ENCODE measurements at places on chromosomes 5 and 9.

GRCh38 chr5:158096835-158097234 lies 237.9 kb upstream of the CLINT1 start:
- no peak for DNase-seq

DNA sequence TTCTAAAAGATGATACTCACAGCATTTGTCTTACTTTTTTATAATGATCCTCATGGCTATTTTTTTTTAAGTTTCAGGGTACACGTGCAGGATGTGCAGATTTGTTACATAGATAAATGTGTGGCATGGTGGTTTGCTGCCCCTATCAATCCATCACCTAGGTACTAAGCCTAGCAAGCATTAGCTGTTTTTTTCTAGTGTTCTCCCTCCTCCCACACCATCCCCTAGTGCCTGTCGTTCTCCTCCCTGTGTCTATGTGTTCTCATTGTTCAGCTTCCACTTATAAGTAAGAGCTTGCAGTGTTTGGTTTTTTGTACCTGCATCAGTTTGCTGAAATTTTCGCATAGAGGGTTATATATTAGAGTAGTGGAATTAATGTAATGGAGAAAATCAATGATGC lies 189.1 kb upstream of the CDH12 start:
- DNase-seq: no peak

DNA sequence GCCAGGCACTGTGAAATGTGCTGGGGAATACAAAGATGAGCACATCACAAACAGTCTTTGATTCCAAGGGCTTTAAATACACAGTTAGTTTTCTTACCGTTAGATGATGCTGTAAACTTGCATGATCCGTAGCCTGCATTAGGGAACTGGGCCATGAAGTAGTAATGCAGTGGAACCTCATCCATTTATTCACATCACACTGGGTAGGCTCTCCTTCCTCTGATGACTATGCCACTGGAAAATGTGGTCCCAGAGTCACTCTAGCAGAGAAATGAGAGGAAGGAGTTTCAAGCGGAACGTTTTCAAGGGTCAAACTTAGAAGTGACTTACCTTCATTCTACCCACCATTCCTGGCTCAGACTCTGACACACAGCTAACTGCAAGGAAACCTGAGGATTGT lies 26.4 kb downstream of the ZFAND5 start:
- DNase-seq: no peak

- DNase-seq: no peak
These were observed 199.8 kb downstream of the LRRC70 start for GRCh38 chr5:62778316-62779009.

GRCh38 chr5:164013077-164013670 lies 507.8 kb downstream of the MAT2B start:
- DNase-seq: peak; percentile 2

DNA sequence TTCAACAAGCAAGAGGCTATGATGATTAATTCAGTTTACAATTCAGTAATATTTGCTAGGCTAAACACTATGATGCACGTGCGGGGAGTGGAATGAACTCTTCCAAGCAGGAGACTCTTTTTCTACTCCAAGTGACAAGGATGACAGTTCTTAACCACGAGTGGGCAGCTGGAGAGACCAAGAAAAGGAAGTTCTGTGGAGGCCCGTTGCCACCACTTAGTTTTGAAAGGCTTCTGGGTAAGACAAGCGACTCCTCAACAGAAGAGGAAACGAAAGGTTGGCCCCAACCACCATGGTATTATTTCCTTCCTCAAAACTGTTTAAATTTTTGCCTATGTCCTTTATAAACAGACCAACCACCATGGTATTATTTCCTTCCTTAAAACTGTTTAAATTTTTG lies 2.8 kb downstream of the DCAF12 start:
- peak; percentile 11 for DNase-seq

GRCh38 chr5:39464088-39464487 lies 39.3 kb upstream of the DAB2 start:
- no peak for DNase-seq

GRCh38 chr5:15013654-15014463 lies 142.3 kb upstream of the ANKH start:
- DNase-seq: no peak

GRCh38 chr5:114054594-114054993 lies 307.3 kb upstream of the KCNN2 start:
- no peak for DNase-seq

GRCh38 chr9:69190863-69191181 lies 16.7 kb downstream of the TJP2 start:
- no peak for DNase-seq

- DNase-seq: no peak
These were observed 35.2 kb upstream of the NFIB start for GRCh38 chr9:14349146-14349446.

DNA sequence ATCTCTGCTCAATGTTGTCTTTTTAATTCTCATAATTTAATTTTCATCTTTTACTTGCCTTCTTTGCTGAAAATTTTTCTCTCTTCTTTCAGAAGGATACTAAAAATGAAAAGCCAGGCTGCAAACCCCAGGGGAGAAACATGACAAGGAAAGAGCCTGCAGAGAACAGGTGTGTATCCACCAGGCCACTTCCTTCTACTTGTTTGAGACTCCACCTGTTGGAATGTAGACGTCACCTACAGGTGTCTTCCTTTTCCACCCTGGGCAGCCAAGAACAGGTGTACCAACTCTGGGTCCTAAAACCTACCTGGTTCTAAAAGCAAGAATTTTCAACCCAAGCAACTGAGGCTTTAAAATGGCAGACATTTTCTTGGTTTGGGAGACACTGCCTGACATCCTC lies 166.8 kb downstream of the ATP10B start:
- DNase-seq: no peak

GRCh38 chr5:122314036-122314435 lies 2.0 kb downstream of the SNCAIP start:
- no peak for DNase-seq

DNA sequence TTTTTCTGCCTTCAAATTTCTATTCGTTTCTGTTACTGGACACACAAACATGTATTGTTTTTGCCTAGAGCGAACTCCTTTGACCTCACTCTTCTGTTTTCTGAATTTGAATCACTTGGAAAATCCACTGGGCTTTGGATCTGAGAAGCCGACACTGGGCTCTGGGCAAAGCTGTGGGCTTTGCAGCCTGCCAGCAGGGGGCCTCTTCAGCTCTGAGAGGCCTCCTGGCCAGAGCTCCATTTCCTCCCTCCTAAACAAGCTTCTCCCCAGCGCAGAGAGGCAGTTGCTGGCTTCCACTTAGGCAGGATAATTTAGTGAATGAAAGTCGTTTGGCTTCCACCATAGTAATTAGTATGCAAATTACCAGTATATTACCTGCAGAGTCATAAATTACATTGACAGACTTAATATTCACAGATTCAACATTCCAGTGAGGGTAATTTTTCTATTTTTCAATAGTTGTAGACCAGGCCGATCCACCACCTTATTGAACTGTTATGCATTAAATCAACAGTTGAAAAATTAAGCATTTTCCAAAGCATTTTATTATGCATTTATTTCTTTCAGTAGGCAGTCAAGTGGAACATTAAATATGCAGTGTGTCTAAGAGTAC lies 104.0 kb upstream of the ZNF366 start:
- DNase-seq: peak; percentile 35

- DNase-seq: no peak
These were observed 38.8 kb downstream of the FOXI1 start for GRCh38 chr5:170144286-170145023.

DNA sequence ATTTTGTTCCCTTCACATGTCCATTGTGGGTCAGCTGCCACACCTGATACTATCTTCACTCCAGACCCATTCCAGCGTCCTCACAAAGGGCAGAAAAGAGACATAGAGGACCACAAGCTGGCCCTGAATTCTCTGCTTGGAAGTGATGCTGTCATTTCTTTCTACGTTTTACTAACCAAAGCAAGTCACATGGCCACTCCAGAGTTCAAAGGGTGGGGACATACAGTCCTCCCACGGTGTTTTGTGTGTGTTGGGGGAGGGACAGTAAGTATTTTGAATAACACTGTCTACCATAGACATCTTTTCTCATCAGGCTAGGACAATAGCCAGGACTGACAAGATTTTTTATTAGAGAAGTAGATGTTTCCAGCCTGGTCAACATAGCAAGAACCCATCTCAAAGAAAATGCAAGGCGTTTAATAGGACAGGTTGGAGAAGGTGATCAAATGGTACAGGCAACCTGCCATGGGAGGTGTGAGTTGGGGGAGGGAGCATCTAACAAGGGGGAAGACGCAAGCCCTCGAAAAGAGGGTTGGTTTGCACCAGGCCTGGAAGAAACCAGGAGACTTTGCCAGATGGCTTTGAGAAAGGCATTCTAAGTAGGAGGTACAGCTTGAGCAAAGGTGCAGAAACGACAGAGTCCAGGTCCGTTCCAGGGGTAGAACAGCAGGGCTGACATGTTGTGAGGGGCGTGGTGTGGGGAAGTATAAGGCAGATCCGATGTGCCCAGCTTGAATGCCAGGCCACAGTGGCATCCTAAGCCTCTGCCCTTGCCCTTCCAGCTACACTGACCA lies 11.3 kb upstream of the GLIPR2 start:
- no peak for DNase-seq

DNA sequence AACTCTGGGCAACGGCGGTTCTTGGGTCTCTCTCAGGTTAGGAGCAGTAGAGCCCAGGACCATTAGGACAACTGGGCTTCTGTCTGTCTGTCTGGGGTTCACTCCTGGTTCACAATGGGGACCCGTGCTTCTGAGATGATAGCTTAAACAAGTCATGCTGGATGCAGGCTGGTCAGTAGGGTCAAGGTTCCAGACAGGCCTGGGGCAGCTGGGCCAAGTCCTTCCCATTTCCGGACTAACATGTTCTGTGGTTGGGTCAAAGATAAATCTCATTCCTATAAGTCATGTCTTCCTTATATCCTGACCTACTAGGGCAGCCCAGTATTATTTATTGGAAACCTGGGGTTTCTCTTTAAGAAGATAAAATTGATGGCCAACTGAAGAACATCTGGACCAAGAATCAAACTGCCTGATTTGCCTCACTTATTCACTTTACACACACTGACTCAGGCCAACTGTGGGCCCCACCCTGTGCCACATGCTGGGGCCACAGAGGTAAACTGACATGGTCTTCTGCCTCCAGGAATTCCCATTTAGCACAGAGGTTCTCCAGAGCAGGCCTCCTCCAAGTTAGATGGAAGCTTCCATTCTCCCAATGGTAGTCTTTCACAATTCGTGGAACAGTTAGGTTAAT lies 8.3 kb downstream of the HDHD3 start:
- no peak for DNase-seq

GRCh38 chr9:17462869-17463464 lies 115.9 kb upstream of the SH3GL2 start:
- DNase-seq: no peak

DNA sequence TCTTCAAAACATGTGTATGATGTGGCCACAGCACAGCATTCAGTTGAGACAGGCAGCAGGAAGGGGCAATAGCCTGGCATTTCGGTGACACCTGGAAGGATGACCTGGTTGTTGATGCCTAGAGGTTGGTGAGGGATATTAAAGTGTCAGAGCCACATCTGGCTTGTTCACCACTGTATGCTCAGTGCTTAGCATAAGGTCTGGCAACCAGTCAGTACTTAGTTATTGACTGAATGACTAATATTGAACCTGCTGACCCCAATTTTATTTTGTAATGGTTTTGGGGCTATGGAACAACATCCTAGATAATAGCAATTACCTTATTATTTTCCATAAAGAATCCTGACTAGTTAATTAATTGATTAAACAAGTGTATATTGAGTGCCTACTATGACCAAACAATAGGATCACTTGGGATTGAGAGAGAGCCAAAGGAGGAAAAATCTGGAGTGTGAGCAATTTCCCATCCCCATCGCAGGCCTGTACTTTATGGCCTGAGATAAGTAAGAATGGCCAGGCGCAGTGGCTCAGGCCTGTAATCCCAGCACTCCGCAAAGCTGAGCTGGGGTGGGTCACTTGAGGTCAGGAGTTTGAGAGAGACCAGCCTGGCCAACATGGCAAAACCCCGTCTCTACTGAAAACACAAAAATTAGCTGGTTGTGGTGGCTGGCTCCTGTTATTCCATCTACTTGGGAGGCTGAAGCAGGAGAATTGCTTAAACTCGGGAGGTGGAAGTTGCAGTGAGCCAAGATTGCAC lies 85.4 kb upstream of the PLPP1 start:
- DNase-seq: no peak

All from activated naive CD4-positive, alpha-beta T cell treated with Interleukin-2 at 50 U/mL for 16 hours (primary cell).